ENCODE measurements at places on chromosomes 16 and 17.

- DNase-seq, result no peak
Measured at GRCh38 chr17:67482764-67483163, 105.7 kb downstream of the PITPNC1 start.

GRCh38 chr16:25256695-25257469 lies 763 bp downstream of the ZKSCAN2 start:
- DNase-seq, result no peak

GRCh38 chr17:46139432-46140210 lies 53.6 kb downstream of the KANSL1 start:
- DNase-seq, result no peak

- DNase-seq, result no peak
Measured at GRCh38 chr17:48071654-48072053, 23.5 kb downstream of the NFE2L1 start.

- no peak for DNase-seq
Measured at GRCh38 chr17:8557176-8557806, 73.2 kb downstream of the MYH10 start.

GRCh38 chr17:40561871-40562611 lies 3.2 kb downstream of the CCR7 start:
- DNase-seq, result no peak

GRCh38 chr17:34391241-34391640 lies 28.2 kb upstream of the CCL1 start:
- no peak for DNase-seq

DNA sequence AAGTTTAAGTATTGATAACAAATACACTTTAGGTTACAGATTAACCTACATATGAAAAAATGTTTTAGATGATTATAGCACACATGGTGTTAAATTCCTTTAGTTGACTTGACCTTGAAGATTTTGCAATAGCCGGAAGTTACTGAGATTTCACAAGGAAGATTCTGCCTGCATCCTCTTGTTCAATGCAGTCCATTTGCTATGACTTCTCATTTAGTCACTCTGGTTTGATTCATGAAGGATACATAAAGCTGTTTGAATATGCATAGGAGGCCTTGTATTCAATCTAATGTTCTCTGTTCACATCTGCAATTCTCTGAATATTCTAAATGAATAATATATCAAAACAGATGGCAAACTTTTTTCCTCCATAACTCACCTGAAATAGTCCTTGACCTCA lies 870.2 kb upstream of the GOT2 start:
- no peak for DNase-seq

DNA sequence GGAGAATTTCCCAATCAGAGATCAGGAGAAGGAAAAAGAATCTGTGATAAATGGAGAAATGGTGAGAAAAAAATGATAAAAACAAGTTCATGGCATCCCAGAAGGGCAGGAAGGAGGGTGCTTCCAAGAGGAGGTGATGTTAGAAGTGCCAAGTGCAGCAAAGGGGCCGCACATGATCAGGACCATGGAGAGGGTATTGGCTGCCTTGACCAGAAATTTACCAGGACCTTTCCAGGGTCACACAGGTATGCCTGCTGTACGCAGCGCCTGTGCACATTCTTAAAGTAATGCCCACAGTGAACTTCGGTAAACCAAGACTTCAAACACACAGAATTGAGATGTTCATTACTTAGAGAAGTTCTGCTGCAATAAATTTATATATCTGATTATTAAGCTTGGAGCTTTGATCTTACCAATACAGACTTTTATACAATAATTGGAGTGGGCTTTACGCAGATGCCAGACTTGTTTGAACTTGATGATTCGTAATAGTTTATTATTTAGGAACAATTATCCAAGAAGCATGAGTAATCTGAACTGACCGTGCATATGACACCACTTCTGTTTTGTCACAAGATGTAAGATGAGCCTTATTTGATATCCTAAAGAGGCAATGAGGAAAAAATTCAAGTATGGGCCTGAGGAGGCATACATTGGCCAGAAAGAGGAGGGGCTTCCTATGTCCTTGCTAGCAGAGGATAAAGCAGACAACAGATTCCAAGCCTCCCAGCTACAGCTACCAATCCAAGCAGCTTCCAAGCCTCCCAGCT lies 2.2 kb upstream of the KRT33A start:
- no peak for DNase-seq

GRCh38 chr17:53662608-53663007 lies 160.1 kb upstream of the KIF2B start:
- DNase-seq, result no peak

GRCh38 chr17:41141361-41141760 lies 1.0 kb upstream of the KRTAP4-6 start:
- DNase-seq, result no peak

- no peak for DNase-seq
Measured at GRCh38 chr16:1003391-1004347, 22.1 kb downstream of the SOX8 start.

GRCh38 chr17:31388770-31389656 lies 2.5 kb upstream of the RAB11FIP4 start:
- DNase-seq, result no peak

DNA sequence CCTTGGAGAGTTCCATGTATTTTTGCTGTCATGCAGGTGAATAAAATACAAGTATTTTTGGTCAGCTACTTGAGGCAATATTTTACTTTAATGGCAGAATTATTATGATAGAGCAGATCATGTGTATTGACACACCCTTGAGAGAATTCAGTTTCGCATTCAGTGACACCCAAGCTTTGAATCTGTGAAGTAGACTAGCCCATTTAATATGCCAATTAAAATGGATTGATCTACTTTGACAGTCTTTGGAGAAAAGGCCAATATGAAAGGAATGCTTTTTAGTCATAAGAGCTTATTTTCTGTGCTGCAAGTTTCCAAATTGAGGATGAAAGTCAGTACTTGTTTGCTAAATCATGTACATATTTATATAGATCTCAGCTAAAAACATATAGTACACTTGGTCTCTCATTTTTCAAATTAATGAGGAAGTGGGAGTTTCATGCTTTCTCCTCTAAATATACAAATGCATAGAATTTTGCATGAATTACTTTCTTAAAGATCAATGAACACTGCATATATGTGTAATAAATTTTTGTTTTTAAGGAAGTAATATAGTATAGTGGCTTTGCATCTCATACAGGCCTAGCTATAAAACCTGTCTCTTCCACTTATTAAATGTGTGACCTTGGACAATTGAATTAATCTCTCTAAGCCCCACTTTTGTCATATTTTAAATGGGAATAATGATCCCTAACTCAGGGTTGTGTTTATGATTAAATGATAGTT lies 161.5 kb downstream of the PHKB start:
- DNase-seq, result no peak

GRCh38 chr16:10744370-10745030 lies 858 bp downstream of the NUBP1 start:
- no peak for DNase-seq

GRCh38 chr17:49694847-49695697 lies 12.7 kb downstream of the SLC35B1 start:
- DNase-seq, result no peak

DNA sequence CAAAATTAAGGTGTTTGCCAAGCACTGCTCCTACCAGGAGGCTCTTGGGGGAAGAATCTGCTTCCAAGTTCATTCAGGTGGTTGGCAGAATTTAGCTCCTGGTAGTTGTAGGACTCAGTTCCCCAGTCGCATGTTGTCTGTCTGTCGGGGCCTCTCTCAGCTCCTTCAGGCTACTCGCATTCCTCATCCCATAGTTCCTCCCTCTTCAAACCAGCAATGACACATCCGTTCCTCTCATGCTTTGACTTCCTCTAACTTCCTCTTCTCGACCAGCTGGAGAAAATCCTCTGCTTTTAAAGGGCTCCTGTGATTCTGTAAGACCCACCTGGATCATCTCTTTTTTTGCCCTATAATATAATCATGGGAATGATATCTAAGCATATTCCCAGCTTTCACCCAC lies 108.1 kb downstream of the PMP22 start:
- no peak for DNase-seq

DNA sequence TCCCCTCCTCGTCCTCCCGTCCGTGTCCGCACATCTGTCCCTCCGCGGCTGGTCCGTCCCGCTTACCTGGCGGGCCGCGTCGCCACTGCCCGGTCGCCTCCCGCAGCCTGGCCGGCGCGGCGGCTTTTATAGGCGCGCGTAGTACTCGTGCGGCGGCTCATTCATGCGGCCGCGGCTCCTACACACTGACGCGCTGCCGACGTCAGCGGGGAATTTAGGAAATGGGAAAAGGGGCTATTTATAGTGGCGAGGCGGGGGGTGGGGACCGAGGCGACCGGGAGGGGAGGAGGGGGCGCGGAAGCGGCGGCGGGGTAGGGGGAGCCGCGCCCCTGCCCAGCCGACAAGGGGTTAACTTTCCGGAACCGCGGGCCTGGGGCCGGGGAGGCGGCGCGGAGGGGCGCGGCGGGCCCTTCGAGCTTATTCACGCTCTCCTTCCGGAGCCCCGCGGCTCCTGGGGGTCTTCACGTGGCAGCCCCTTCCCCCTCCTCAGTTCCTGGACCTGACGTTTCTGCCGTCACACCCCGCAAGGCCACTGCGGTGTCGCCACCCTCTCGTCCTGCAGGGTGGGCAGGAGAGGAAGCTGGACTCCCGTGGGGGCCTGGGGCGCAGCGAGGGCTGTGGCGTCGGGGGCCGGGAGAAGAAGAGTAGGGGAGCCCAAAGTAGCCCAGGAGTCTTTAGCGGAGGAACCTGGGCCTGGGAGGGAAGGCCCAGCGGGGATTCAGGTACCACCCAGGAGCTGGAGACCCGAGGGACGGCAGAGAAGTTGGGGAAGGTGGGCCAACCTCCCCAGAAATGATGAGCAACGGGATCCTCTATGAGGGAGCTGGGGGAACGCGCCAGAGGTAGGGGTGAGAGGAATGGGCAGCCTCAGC lies 3.6 kb upstream of the HIC1 start:
- DNase-seq, result no peak

DNA sequence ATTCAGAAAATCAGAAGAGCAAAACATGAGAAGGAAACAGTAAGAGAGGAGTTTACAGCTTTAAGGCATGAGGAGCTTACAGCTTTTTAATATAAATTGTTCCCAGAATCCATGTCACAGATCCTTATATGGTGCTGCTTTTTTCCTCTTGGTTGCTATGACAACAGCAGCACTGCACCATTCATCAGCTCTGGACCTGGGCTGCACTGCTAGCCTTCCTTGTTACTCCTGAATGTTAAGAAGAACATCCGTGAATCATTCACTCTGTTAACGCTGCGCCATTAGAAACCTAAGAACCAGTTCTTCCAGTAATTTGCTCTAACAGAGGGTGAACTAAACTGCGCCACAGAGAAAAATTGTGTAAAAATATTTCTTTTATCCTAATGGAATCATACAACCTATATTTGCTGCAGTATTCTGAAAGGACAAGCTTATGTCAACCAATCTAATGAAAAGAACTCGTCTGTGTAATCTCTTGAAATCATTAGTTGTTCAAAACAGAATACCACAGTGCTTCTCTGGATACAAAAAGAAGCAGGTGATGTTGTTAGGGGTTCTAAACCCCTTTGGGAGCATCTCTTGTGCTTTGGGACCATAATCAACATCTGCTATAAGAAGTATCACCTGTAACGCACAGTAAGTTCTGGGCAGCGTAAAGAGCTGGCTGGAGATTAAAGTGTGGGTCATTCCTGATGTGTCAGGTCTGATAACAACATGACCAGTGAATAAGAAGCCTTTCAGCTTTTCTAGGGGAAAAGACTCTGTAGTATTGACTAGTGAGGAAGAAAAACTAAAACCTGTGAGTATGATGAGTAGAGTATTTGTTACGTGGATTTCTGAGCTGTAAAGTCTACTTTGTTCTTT lies 151.2 kb downstream of the TANC2 start:
- DNase-seq, result no peak

DNA sequence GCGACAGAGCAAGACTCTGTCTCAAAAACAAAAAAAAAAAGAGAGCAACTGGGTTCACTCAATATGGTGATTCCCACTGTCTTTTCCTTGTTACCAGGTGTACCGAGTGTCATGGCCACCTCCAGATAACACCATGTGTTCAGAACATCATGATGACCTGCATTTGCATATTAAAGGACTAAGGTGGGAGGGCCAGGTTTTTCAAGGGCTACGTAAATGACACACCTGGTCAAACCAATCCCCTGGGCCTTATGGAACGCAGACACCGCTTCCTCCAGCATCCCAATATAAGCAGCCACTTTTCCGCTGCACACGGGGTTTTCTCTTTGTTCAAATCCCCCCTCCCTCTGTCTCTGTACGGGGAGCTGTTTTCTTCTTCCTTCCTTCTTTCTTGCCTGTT lies 29.3 kb downstream of the WSCD1 start:
- no peak for DNase-seq

DNA sequence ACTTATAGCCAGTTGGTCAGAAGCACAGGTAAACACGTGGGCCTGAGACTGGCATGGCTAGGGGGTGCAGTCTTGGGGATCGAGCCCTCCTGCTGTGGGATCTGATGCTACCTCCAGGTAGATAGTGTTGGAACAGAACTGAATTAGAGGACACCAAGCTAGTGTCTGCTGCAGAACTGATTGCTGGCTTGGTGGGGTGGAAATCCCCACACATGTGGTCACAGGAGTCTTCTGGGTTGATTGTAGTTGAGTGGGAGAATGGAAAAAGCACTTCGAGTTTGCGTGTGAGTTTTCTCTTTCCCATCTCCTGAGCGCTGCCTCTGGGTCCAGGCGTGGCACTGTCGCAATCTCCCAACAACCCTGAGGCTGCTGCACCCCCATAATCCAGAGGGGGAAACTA lies 8.0 kb upstream of the SPATA32 start:
- DNase-seq, result no peak

GRCh38 chr17:58783380-58783779 lies 27.7 kb downstream of the PPM1E start:
- no peak for DNase-seq

GRCh38 chr16:62870554-62870953 lies 834.3 kb upstream of the CDH8 start:
- DNase-seq, result no peak

GRCh38 chr17:27793906-27794569 lies 6.3 kb downstream of the NOS2 start:
- DNase-seq, result no peak

DNA sequence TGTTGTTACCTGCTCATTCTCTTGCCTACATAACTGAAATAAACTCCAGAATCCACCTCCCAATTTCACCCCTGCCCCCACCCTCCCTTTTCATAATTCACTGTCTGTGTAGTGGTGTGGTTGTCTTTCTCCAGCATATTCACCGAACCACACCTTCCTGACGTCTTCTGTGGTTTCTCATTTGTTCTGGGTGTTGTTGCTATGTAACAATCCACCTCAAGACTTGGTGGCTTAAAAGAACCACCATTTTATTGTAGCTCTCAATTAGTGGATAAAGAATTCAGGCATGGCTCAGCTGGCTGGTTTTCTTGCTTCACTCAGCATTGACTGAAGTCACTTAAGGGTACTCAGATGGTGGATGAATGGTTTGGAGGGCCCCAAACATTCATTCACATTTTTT lies 229.8 kb downstream of the MAF start:
- DNase-seq, result no peak

- DNase-seq, result no peak
Measured at GRCh38 chr16:1565083-1565805, 31.8 kb downstream of the TMEM204 start.

- no peak for DNase-seq
Measured at GRCh38 chr16:22878955-22879354, 65.0 kb downstream of the HS3ST2 start.

DNA sequence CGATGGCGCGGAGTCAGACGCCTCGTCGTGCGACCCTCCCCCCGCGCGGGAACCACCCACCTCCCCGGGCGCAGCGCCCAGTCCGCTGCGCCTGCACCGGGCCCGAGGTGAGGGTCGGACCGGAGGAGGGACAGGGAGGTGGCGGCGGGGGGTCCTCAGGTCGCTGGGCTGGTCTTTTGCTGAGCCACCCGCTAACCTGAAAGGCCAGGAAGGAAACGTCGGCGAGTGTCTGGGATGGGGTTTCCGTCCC lies 4.9 kb downstream of the TBX2 start:
- no peak for DNase-seq

Data from AG04449 (cell line).